Endodermal cell (in vitro differentiated cells): ENCODE measurements at places on chromosomes 2 and 18. TPM values are rescaled to one million over a fixed set of nuclear protein-coding genes. Genes with fewer than 3 reads are reported as not detected.
A peak's percentile ranks its signal among the peaks of the same experiment; 100 is the strongest.

- peak overlapping the region; percentile 3 for H3K4me3 ChIP-seq
- H3K36me3 ChIP-seq = no peaks in the 10 kb centered on the region
- no peak overlapping the region for H3K27ac ChIP-seq
- H3K4me1 ChIP-seq = no peaks in the 10 kb centered on the region
- peaks cover 15% of the 10 kb centered on the region for H3K27me3 ChIP-seq
- DNase-seq = no peak
These were observed 195.6 kb upstream of the COPS8 start for GRCh38 chr2:236889791-236890704.

Gene GNLY
- 0.59 TPM in 1 of 3 replicates, not detected in the others for total RNA-seq

GRCh38 chr2:67499989-67500388 is 102.9 kb downstream of the ETAA1 start:
- no peaks in the 10 kb centered on the region for H3K4me1 ChIP-seq
- no peaks in the 10 kb centered on the region for H3K36me3 ChIP-seq
- H3K27me3 ChIP-seq = no peaks in the 10 kb centered on the region

DNA sequence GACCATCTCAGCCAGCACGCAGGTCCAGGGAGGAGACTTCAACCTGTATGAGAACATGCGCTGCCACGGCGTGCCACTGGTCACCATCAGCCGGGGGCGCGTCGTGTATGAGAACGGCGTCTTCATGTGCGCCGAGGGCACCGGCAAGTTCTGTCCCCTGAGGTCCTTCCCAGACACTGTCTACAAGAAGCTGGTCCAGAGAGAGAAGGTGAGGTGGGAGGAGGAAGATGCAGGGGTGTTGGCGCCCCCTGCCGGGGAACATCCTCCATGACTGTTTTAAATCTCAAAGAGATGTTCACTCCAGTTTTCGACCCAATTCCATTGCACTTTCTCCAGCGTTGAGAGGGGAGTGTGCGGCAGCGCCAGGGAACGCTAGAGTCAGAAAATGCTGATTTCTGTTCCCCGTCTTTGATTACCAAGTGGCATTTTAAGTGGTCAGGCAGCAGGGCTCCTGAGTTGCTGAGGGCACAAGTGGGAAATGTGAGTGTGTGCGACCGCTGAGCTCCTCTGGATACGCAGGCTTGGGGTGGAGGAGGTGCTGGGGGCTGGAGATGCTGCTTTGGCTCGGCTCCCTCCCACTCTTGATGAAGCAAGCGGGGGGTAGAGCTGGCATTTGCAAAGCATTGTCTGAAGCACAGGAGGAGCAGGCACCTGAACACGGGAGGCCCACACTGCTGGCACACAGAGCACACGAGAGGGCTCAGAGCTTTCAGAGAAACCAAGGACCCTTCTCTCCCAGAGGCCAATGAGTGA is 27.7 kb upstream of the MAPRE3 start:
- H3K4me3 ChIP-seq = peak overlapping the region; percentile 57
- DNase-seq = peak; percentile 94
- H3K27ac ChIP-seq = no peak overlapping the region
- H3K4me1 ChIP-seq = peaks cover 6% of the 10 kb centered on the region
- peaks cover 6% of the 10 kb centered on the region for H3K27me3 ChIP-seq

Gene ERMN
- total RNA-seq = 0.68 and 1.9 TPM in 2 replicates

GRCh38 chr2:134623796-134624195 is 95.0 kb downstream of the TMEM163 start:
- no peak overlapping the region for H3K4me3 ChIP-seq
- no peaks in the 10 kb centered on the region for H3K27me3 ChIP-seq
- DNase-seq = no peak
- no peaks in the 10 kb centered on the region for H3K36me3 ChIP-seq
- no peaks in the 10 kb centered on the region for H3K4me1 ChIP-seq
- no peak overlapping the region for H3K27ac ChIP-seq

DNA sequence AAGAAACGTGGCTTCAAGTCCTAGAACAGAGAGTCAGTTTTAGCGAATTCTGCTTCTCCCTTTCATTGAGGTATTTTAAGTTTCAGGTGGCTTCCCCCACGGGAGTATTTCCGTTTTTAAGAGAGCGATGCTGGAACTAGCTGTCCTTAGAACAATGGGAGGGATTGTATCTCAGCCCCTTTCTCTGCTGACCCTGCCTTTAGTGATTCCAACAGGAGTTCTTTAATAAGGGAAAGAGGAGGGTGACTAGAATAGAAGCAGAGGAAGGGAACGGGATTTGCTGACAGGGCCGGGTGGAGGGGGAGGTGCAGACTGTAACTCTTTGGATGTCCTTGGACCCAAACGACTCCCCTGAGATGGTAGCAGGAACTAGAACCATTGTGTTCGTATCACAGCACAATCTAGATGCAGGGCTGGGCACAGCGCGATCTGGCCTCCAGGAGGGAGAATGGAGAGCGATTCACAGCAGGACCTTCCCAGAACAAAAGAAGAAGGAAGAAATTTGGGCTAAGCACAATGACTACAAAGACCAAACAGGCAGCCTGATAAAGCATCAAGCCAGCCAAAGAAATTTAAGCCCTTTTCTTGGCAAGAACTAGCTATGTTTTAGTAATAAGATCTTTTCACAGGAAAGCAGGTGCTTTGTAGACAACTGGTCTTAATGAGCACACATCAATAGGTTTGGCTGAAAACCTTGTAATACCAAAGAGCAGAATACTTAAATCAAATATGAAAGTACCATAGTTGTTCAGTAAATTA is 15.8 kb upstream of the RTTN start:
- H3K4me1 ChIP-seq = peaks cover 6% of the 10 kb centered on the region
- H3K27ac ChIP-seq = no peak overlapping the region
- peak overlapping the region; percentile 50 for H3K4me3 ChIP-seq
- peak; percentile 88 for DNase-seq
- no peaks in the 10 kb centered on the region for H3K27me3 ChIP-seq

- peaks cover 5% of the 10 kb centered on the region for H3K36me3 ChIP-seq
- DNase-seq = no peak
- no peaks in the 10 kb centered on the region for H3K4me1 ChIP-seq
- no peak overlapping the region for H3K27ac ChIP-seq
These were observed 24.5 kb downstream of the HDAC4 start for GRCh38 chr2:239376351-239376750.

DNA sequence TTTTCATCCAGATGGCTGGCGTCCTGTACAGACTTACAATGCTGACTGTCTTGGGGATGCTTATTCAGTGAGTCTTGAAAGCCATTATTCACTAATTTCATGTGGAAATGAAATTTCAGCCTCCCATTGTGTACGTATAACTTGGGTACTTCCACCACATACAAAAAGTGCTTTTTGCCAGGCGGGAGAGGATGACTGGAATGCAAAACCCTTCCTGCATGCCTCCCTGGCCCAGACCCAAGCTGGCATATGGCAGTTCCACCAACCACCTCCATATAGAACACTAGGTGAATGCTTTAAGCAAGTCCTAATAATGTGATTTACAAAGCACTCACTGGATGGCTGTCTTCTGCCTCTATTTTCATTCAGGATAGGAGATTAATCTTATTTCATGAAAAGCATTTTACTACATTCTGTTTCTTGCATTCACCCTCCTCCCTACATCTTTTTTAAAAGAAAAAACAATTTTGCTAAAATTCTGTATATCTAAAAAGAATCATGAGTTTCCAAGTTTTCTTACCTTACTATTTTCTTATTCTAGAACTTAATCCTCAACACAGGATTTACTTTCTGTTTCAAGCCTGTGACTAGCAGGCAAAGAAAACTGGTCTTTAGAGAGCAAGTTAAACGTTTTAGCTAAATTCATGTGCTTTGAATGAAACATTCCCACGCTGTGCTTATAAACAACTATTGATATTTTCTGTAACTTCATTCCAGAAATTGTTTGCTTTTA is 327.6 kb downstream of the NCKAP5 start:
- no peak overlapping the region for H3K27ac ChIP-seq
- no peak overlapping the region for H3K4me3 ChIP-seq
- H3K36me3 ChIP-seq = no peaks in the 10 kb centered on the region
- no peak for DNase-seq
- no peaks in the 10 kb centered on the region for H3K4me1 ChIP-seq
- no peaks in the 10 kb centered on the region for H3K27me3 ChIP-seq

DNA sequence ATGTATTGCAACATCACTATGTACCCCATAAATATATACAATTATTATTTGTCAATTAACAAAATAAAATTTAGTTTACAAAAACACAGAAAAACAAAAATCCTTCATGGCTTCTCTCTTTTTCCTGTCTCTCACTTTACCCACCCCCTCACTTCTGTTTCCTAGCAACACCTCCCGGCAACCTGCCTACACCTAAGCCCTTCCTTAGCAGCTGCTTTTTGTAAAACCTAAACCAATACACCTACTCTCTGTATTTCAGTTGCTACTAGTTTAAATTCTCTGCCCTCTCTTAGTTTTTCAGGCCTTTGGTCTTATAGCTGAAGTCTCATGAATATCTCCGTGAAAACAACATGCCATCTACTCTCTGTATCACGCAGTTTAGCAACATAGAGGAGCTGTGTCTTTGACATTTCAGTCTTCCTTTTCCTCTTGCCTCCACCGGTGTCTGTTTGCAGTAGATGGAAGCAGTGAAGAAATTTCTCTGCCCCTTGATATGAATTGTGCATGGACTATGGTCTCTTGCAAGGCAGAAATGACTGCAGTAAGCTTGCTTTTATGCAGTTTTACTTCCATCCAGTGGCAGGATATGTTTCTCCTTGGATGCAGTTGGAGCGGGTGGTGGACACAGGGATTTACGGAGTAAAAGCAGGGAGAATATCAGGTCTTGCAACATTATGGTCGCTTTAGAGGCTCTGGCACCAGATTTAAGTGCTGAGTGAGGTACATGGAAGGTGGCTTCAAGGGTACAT is 42.0 kb upstream of the ZDBF2 start:
- DNase-seq = no peak
- H3K4me1 ChIP-seq = peaks cover 3% of the 10 kb centered on the region
- no peak overlapping the region for H3K27ac ChIP-seq
- H3K27me3 ChIP-seq = no peaks in the 10 kb centered on the region
- no peaks in the 10 kb centered on the region for H3K36me3 ChIP-seq

Gene WDR75
- total RNA-seq = 59.4 to 81.3 TPM (median 76.2 TPM) in 3 replicates

DNA sequence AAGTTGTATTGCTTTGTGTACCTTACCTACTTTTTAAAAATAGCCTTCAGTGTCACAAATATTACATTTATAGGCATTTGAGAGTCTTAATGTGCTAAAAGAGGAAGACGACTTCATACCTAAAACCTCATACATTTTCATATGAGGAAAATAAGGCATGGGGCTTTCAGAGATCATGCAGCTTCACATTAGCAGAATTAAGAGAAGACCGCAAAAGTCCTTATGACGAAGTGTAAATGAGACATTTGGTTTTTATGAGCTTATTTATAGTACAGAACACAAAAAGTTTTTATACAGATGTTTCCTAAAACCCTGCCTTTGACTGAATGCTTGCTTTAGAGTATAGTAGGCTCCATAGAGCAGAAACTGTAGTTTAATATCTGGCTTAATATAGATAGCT is 10.1 kb upstream of the CCDC138 start:
- H3K27ac ChIP-seq = no peak overlapping the region
- no peaks in the 10 kb centered on the region for H3K4me1 ChIP-seq
- no peak for DNase-seq
- H3K4me3 ChIP-seq = no peak overlapping the region
- H3K27me3 ChIP-seq = no peaks in the 10 kb centered on the region

- no peak overlapping the region for H3K27ac ChIP-seq
- no peaks in the 10 kb centered on the region for H3K4me1 ChIP-seq
- no peak overlapping the region for H3K4me3 ChIP-seq
- no peaks in the 10 kb centered on the region for H3K36me3 ChIP-seq
- DNase-seq = no peak
These were observed 353.3 kb upstream of the LRP1B start for GRCh38 chr2:142484111-142484510.

Gene FAM161A
- 15.1 and 19.0 TPM in 2 replicates for total RNA-seq

DNA sequence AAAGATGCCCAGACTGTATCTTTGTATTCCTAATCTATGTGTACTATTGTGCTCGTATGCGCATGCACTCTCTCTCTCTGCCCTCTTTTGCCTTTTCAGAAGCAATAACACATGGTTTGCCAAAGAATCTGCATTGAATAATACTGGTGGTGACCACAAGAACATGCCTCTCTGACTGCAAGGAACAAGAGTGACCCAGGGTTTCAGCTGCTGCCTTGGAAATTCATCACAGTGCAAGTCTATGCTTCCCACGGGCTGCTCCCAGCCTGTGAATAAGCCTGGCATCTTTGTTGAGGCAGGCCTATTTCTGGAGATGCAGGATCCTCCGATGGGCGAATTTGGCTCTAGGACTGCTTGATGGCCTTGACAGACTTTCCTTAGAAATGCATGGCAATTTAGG is 689.4 kb upstream of the FANCL start:
- no peaks in the 10 kb centered on the region for H3K27me3 ChIP-seq
- H3K27ac ChIP-seq = no peak overlapping the region
- H3K4me3 ChIP-seq = no peak overlapping the region
- H3K4me1 ChIP-seq = no peaks in the 10 kb centered on the region

GRCh38 chr2:110771547-110772382 is 39.4 kb downstream of the ACOXL start:
- H3K27ac ChIP-seq = no peak overlapping the region
- peaks cover 6% of the 10 kb centered on the region for H3K4me1 ChIP-seq
- no peaks in the 10 kb centered on the region for H3K36me3 ChIP-seq
- peaks cover 78% of the 10 kb centered on the region for H3K27me3 ChIP-seq
- H3K4me3 ChIP-seq = no peak overlapping the region

DNA sequence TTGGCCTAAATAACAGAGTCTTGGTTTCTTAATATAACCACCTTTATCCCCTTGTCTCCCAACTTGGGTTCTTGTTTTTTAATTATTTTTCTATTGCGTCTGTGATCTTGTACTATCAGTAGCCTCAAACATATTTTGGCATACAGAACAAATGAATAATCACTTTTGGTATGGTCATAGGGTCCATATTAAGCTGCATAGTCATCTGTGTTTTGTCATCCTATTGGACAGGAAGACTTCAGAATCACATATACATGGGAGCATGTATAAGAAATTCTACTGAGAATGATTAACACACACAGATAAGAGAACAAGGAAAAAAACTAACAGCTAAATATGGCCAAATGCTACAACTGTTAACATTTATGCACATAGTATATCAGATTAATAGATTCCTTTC is 126.0 kb downstream of the MEP1B start:
- H3K4me1 ChIP-seq = no peaks in the 10 kb centered on the region
- H3K36me3 ChIP-seq = no peaks in the 10 kb centered on the region
- H3K27me3 ChIP-seq = no peaks in the 10 kb centered on the region
- H3K4me3 ChIP-seq = no peak overlapping the region
- no peak for DNase-seq

- H3K36me3 ChIP-seq = no peaks in the 10 kb centered on the region
- H3K4me1 ChIP-seq = no peaks in the 10 kb centered on the region
- H3K27ac ChIP-seq = no peak overlapping the region
- no peak overlapping the region for H3K4me3 ChIP-seq
- no peak for DNase-seq
These were observed 25.5 kb upstream of the TEX44 start for GRCh38 chr2:231567159-231567558.

GRCh38 chr2:172248381-172248780 is 145.7 kb upstream of the DLX2 start:
- H3K4me1 ChIP-seq = no peaks in the 10 kb centered on the region
- no peak overlapping the region for H3K4me3 ChIP-seq
- DNase-seq = no peak
- no peaks in the 10 kb centered on the region for H3K36me3 ChIP-seq
- no peak overlapping the region for H3K27ac ChIP-seq

Gene CAPN14
- 0.21 to 0.40 TPM (median 0.36 TPM) in 3 replicates for total RNA-seq
